ENCODE measurements at places on chromosomes 5 and 9. TPM values are rescaled to one million over a fixed set of nuclear protein-coding genes. Genes with fewer than 3 reads are reported as not detected.

- H3K4me1 ChIP-seq = no peaks in the 10 kb centered on the region
- H3K4me3 ChIP-seq = no peak overlapping the region
- DNase-seq = no peak
Measured at GRCh38 chr5:158635565-158635964, 464.2 kb downstream of the EBF1 start.

GRIN1 gene
- 0.19 TPM for total RNA-seq

DNA sequence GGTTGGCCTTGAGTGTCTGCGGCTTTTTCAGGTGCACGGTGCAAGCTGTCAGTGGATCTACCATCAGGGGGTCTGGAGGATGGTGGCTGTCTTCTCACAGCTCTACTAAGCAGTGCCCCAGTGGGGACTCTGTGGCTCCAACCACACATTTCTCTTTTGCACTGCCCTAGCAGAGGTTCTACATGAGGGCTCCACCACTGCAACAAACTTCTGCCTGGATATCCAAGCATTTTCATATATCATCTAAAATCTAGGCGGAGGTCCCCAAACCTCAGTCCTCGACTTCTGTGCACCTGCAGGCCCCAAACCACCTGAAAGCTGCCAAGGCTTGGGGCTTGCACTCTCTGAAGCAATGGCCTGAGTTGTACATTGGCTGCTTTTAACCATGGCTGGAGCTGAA is 601.5 kb downstream of the MTRR start:
- no peaks in the 10 kb centered on the region for H3K27me3 ChIP-seq
- H3K27ac ChIP-seq = no peak overlapping the region
- no peak for DNase-seq

- DNase-seq = no peak
- peaks cover under 1% of the 10 kb centered on the region for H3K36me3 ChIP-seq
- H3K4me1 ChIP-seq = peaks cover 6% of the 10 kb centered on the region
- no peak overlapping the region for H3K27ac ChIP-seq
Measured at GRCh38 chr5:72353046-72353445, 32.9 kb downstream of the PTCD2 start.

- no peak overlapping the region for H3K27ac ChIP-seq
- DNase-seq = no peak
- no peaks in the 10 kb centered on the region for H3K27me3 ChIP-seq
- no peaks in the 10 kb centered on the region for H3K36me3 ChIP-seq
Measured at GRCh38 chr5:156051972-156052371, 275.0 kb upstream of the SGCD start.

MEIKIN gene
- total RNA-seq = 0.14 TPM

- no peaks in the 10 kb centered on the region for H3K27me3 ChIP-seq
- H3K4me3 ChIP-seq = no peak overlapping the region
- H3K36me3 ChIP-seq = no peaks in the 10 kb centered on the region
- no peaks in the 10 kb centered on the region for H3K4me1 ChIP-seq
- no peak for DNase-seq
- H3K27ac ChIP-seq = no peak overlapping the region
Measured at GRCh38 chr5:68074048-68074632, 141.4 kb upstream of the PIK3R1 start.

DNA sequence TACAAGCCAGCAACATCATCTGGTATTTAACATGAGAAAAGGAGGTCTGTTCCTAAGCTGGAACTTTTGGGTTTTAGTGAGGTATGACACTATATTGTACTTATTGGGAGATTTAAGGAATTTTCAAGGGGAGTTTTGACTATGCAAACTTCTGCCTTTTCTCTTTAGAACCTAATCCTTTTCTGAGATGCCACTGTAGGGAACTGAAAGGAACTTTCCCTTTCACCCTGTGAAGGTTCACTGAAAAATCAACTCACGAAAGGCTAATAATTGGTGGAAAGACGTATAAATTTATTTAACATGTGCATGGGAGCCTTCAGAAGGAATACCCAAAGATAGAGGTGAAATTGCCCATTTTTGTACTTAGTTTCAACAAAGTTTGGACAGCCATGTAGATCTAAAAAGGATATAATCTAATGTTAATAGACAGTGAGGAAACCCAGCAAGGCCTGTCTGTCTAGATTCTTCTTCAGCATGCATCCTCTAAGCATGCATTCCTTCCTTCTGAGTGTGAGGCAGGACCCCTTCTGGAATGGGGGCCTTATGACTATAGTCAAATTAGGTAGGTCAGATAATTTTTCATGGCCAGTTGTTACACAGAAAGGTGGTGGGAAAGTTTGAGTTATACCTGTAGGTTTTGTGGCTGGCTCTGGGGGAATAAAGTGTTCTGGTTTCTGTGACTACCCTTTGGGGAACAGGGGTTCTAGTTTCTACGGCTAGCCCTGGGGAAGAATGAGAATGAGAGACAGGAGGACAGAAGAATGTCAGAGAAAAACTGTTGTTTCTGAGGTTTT is 200.3 kb downstream of the C9orf152 start:
- H3K4me3 ChIP-seq = no peak overlapping the region
- no peak overlapping the region for H3K27ac ChIP-seq
- H3K27me3 ChIP-seq = no peaks in the 10 kb centered on the region
- H3K36me3 ChIP-seq = no peaks in the 10 kb centered on the region
- peaks cover 4% of the 10 kb centered on the region for H3K4me1 ChIP-seq
- no peak for DNase-seq

DNA sequence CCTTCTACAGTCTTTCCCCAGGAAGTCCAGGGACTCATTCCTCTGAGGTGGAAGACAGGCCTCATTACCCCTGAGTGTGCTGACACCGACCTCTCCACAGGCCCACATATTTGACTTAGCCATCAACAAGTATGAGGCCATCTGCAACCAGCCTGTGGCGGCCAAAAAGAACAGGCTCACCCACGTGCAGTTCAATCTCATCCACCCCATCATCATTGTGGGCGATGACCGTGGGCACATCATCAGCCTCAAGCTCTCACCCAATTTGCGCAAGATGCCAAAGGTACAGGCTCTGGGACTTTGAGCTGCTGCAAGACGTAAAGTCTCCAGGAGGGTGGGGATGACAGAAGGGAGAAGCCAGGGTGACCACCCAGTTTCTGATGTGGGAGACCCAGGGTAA is 5.6 kb downstream of the ENHO start:
- no peak overlapping the region for H3K27ac ChIP-seq
- H3K27me3 ChIP-seq = peaks cover 6% of the 10 kb centered on the region
- H3K4me1 ChIP-seq = no peaks in the 10 kb centered on the region
- H3K4me3 ChIP-seq = no peak overlapping the region
- H3K36me3 ChIP-seq = no peaks in the 10 kb centered on the region

GRCh38 chr5:67976891-67977601 is 238.5 kb upstream of the PIK3R1 start:
- no peaks in the 10 kb centered on the region for H3K27me3 ChIP-seq
- H3K36me3 ChIP-seq = no peaks in the 10 kb centered on the region
- no peak overlapping the region for H3K4me3 ChIP-seq
- no peak overlapping the region for H3K27ac ChIP-seq
- H3K4me1 ChIP-seq = no peaks in the 10 kb centered on the region
- DNase-seq = no peak

GRCh38 chr5:82815871-82816270 is 261.3 kb downstream of the TMEM167A start:
- H3K36me3 ChIP-seq = no peaks in the 10 kb centered on the region
- no peaks in the 10 kb centered on the region for H3K27me3 ChIP-seq
- H3K4me1 ChIP-seq = no peaks in the 10 kb centered on the region
- H3K4me3 ChIP-seq = no peak overlapping the region
- H3K27ac ChIP-seq = no peak overlapping the region

FSTL4 gene
- 0.99 TPM for total RNA-seq

DNA sequence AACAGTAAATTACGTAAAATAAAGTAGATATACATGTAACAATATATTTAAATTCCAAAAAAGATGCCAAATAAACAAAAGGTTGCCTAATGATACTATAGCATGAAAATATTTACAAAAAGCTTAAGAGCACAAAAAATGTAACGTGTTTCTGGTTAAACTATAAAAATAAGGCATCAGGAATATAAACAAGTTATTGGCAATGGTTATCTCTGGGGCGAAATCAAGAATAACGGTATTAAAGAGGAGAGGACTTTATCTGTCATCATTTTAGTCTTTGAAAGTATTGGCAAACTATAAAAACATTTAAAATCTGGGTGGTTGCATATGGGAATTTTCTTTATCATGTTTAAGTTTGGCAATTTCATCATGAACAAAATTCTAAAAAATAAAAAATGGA is 1599.2 kb downstream of the MAT2B start:
- no peaks in the 10 kb centered on the region for H3K4me1 ChIP-seq
- H3K27me3 ChIP-seq = no peaks in the 10 kb centered on the region
- H3K4me3 ChIP-seq = no peak overlapping the region
- H3K27ac ChIP-seq = no peak overlapping the region
- H3K36me3 ChIP-seq = no peaks in the 10 kb centered on the region

DNA sequence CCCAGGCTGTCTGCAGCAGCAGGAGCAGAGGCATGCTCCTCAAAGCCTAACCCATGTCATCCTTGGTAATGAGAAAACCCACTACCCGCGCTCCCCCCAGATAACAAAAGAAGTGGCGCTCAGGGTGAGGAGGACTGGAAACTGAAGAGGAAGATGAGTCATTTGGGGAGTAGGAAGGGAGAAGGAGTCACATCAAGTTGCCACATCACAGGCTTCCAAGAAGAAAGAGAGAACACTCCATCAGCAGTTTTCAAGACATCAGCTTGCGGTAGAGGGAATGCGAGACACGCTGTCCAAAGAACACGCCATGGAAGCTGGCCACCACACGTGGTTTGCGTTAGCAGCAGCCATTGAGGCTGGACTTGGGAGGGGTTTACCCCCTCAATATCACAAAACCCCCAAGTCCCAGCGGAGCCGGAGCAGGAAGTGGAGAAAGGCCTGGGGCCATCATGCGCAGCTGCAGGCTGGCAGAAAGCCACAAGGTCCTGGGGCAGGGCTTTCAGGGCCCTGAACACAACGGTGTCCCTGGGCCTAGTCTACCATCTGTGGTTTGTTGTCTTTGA is 41.5 kb downstream of the SH3PXD2B start:
- H3K27me3 ChIP-seq = no peaks in the 10 kb centered on the region
- peak; percentile 18 for DNase-seq
- peaks cover 20% of the 10 kb centered on the region for H3K4me1 ChIP-seq

DNA sequence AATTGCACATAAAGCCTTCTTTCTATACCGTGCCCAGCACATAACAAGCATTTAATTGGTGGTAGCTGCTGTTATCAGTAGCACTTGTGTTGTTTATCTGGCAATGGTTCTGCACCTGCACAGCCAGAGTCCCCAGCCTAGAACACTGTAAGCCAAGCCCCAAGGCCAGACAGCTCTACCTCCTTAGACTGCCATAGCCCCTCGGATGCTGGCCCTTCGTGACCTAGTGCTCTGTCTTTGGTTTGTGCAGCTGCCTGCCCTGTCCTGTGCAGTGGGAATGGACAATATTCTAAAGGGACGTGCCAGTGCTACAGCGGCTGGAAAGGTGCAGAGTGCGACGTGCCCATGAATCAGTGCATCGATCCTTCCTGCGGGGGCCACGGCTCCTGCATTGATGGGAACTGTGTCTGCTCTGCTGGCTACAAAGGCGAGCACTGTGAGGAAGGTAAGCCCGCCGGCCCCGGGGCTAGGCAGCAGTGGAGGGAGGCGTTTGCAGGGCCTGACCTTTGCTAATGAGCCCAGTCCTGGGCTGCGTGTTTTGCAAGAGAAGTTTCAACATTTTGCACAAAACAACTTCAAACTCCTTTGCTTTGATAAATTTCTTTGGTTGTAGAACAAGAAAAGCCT is 173.3 kb upstream of the WWC1 start:
- no peaks in the 10 kb centered on the region for H3K4me1 ChIP-seq
- H3K27ac ChIP-seq = no peak overlapping the region
- H3K36me3 ChIP-seq = no peaks in the 10 kb centered on the region
- no peaks in the 10 kb centered on the region for H3K27me3 ChIP-seq
- no peak overlapping the region for H3K4me3 ChIP-seq
- no peak for DNase-seq

Measured in thymus (tissue), 14 donors.